ENCODE measurements at places on chromosomes 2 and 18. TPM values are rescaled to one million over a fixed set of nuclear protein-coding genes. Genes with fewer than 3 reads are reported as not detected.

DNA sequence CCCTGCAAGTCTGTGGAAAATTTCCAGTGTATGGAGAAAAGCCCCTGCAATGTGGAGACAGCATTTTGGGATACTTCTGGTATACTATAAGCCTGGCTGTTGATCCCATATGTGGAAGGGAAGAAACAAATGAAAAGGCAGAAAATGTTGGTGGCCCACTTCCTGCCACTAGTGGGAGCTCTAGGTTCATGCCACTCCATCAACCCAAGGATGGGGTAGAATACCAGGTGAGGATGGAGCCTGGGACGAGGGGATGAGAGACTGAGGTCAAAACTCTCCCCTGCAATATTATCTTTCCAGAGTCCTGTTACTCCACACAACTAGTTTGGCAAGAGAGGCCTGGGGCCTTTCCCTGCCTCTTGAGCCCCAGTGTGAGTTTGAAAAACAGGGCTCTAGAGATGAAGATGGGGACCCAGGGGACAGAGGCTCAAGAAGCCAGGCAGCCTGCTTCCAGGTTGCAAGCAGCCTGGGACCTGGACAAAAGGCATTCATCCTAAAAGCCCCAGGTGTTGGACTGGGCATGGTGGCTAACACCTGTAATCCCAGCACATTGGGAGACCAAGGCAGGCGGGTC, 31.9 kb downstream of the BMP10 start:
- DNase-seq, result peak; percentile 54

GRCh38 chr2:151878655-151879563, 50.7 kb upstream of the ARL5A start:
- no peak for DNase-seq

DNA sequence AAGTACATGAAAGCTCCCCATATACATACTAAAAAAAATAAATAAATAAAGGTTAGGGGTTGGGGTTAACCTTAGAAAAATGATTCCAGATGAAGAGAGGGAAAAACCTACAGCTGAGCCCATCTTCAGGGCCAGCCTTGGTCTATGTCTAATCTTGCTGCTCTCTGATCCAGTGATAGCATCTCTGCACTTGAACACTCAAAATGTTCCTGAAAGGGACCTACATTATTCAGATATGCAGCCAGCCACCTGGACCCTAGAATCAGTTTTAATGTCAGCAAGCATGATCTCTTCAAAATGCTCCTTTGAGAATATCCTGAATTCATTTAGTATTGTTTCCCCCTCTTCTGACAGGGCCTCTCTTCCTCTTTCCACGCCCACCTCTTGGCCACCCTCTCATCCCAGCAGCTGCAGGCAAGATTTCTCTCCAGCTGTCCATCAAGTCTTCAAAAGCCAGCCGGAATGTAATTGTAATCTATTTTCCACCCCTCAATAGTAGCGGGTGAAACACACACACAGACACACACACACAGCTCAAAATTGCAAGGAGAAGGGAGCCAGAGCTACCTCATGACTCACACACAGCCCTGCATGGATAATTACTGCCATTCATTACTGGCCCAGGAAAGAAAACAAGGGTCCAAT, 135.5 kb downstream of the MYO3B start:
- no peak for DNase-seq

- DNase-seq, result no peak
These were observed 598 bp upstream of the CEP68 start for GRCh38 chr2:65055422-65056214.

GRCh38 chr18:47979611-47980200, 49.2 kb upstream of the SMAD2 start:
- DNase-seq, result no peak

GRCh38 chr2:133532919-133533318, 35.3 kb downstream of the NCKAP5 start:
- no peak for DNase-seq

GRCh38 chr2:85503168-85503850, 35.7 kb upstream of the MAT2A start:
- DNase-seq, result no peak

LBX2 gene
- total RNA-seq, result 2.4 TPM

- no peak for DNase-seq
These were observed 146.9 kb upstream of the STON1 start for GRCh38 chr2:48383036-48383435.

- peak; percentile 35 for DNase-seq
These were observed 46.2 kb upstream of the DNMT3A start for GRCh38 chr2:25387876-25388449.

DNA sequence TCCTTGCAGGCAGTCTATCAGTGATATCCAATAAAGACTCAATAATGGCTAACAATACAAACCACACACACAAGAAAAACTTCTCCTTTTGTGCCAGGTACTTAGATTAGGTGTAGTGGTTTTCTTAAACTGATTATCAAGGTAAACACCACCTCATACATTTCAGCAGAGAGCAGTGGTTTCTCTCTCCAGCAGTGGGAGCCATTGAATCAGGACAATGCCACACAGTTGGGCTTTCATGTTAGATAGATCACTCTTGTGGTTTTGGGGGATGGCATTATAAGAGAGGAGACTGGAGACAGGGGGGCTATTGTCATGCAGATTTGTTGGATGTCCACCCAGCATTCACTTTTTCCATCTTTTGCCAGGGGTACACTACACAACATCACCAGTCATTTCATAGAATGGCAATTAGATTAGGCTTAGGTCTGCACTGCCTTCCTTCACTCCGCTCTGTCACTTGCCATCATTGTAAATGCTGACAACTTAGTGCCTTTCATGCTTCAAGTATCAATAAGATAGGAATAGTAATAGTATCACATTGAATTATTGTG, 13.6 kb upstream of the IRS1 start:
- no peak for DNase-seq

DNA sequence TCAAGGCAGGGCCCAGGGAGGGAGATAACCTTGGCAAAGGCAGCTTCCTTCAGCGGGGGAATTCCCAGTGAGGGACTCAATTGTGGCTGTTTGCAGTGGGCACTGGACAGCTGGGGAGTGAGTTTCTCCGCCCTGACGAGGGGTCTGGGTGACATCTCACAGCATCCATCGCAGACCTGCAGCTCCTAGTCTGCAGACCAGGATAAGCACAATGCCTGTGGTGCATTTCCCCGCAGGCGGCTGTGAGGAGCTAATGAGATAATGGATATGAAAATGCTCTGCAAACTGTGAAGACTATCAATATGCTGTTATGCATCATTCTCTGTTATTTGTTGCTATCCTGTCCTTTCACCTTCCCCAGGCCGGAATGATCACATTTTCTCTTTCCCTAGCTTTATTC, 30.0 kb upstream of the CYP1B1 start:
- DNase-seq, result no peak

RHOB gene
- 9.1 TPM for total RNA-seq

OTX1 gene
- 0.58 TPM for total RNA-seq

- DNase-seq, result no peak
These were observed 86.5 kb upstream of the DTNA start for GRCh38 chr18:34623557-34623956.

SPATA3 gene
- total RNA-seq, result 0.44 TPM

- no peak for DNase-seq
These were observed 80.8 kb downstream of the TWIST2 start for GRCh38 chr2:238928520-238929241.

GRCh38 chr18:9823805-9824473, 61.8 kb upstream of the TXNDC2 start:
- no peak for DNase-seq

- DNase-seq, result no peak
These were observed 265.3 kb downstream of the PAX3 start for GRCh38 chr2:222033541-222033940.

GRCh38 chr2:128446049-128446873, 127.6 kb upstream of the HS6ST1 start:
- peak; percentile 19 for DNase-seq

DNA sequence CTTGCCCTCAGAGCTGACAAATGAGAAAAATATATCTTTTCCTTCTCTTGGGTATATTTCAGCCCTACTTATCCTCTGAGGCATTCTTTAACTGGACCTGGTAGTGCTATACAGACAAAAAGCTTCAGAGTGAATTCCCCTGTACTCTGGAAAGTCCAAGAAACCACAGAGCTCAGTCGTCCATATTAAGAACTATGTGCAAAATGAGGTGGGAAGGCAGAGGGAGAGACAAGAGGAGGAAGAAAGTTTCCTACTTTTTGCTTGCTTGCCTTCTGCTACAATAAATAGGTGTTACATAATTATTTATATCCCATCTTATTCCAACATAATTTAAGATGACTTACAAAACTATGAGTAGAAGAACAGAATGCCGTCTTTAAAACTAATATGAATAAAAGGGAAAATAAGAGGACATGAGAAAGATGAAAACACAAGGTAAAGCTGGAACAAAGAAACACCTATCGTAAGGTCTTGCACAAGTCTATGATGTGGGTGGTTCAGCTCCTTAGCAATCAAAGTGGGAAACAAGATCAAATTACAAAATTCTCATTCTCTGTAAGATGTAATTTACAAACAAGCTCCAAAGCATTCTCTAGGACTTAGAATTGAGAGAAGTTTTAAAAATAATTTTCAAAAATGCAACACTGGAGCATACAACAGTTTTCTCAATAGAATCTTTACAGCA, 97.9 kb downstream of the BAZ2B start:
- DNase-seq, result no peak

DNA sequence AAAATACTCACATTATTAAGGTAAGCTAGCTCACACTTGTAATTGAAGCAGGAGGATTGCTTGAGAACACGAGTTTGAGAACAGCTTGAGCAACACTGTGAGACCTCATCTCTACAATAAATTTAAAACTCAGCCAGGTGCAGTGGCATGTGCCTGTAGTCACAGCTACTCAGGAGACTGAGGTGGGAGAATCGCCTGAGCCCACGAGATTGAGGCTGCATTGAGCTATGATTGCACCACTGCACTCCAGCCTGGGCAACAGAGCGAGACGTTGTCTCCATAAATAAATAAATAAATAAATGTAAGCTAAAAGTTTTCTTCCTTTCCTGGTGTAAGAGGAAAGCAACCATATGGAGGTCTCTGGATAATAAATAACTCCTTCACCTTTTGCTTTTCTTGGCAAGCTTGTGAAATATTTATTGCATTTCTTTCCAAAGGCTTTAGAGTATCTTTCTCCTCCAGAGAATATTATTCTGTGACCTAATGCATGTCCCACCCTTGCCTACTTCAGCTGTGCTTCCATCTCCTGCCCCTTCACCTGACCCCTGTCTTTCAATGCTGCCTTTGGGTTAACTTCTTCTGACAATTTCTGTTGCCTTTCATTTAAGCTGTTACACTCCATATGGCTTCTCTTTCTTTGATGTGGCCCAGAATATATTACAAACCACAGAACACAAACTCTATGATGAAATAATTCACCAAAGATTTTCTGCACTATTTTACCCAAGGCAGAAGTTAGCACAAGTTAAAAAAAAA, 280.7 kb upstream of the RND3 start:
- no peak for DNase-seq

DNA sequence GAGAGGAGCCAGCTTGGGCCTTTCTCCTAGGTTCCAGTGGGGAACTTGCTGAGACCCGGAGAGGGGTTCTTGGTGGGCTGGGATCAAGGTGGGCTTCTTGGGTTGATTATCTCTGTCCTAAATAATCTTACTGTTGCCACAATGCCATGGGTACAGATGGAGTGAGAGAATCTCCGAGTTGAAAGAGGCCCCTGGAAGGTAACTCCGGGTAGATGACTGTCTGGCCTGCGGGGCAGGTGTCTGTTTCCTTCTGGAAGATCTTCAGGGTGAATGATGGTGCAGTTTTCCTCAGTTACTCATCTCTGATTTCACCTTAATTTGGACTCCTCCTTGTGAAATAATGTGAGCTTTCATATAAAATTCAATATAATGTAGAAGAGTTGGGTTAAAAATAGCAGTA, 159.4 kb downstream of the ACTR3 start:
- no peak for DNase-seq

DNA sequence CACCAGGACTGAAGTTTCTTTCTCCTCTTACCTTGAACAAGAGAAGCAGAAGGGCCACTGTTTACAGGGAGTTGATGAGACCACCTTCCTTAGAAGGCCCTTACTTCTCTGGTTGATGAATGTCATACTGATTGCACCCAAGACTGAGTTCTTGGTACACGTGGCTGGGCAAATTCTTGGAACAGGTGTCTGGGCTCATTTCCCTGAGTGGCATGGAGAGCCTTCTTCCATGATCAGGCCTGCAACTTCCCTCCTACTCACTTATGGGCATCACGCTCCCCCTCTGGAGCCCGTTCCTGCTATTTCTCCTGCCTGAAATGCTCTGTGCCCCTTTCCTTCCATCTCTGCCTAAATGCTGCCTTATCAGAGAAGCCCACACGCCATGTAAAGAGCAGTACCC, 110.3 kb downstream of the PTPRM start:
- no peak for DNase-seq

DNA sequence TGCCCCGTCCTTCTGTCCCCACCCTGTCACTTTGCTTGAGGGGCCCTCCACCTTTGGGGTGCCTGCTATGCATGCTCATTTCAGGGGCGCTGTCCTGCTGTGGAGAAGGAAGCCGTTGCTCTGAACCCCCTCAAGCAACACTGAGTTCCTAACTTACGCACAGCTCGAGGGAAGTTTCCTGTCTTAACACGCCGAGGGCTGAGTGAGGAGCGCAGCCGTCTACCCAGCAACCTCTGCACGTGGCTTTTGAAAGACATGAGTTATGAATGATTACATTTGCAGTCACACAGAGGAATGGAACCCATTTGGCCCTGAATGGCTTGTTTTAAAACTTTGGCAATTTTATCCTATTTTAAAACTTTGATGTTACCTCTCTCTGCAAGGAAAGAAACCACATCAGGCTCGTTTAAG, 14.0 kb downstream of the RAMP1 start:
- no peak for DNase-seq

RFTN2 gene
- total RNA-seq, result not detected

CRACDL gene
- 0.18 TPM for total RNA-seq

ZNG1B gene
- total RNA-seq, result 45.9 TPM

FSHR gene
- not detected for total RNA-seq

CXCR2 gene
- total RNA-seq, result 0.30 TPM

CXCR1 gene
- 1.4 TPM for total RNA-seq

- DNase-seq, result no peak
These were observed 818.6 kb downstream of the EPHA4 start for GRCh38 chr2:220753486-220753885.

CD226 gene
- 83.3 TPM for total RNA-seq

ABHD1 gene
- total RNA-seq, result 0.21 TPM

HPCAL1 gene
- 47.0 TPM for total RNA-seq

DNA sequence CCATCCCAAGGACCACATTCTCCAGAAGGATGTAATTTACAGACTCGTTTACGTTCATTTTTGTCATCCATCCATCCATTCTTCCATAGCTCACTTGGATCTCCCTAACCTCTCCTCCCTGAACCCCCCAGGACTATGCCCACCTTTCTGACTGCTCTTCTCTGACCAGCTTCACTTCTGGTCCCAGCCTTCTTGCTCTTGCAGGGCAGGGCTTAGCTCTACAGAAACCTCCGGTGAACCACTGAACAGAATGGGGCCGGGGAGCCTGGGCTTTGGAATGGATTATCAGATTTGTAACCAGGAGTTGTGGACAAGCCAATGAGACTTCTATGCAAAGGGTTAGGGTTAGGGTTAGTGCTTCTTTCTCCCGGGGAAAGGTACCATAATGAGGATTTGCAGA, 95.0 kb downstream of the TGFA start:
- DNase-seq, result no peak
